ENCODE measurements at places on chromosomes 5 and 9. TPM values are rescaled to one million over a fixed set of nuclear protein-coding genes. Genes with fewer than 3 reads are reported as not detected.
A peak's percentile ranks its signal among the peaks of the same experiment; 100 is the strongest.

The RPL7A gene
- 3,985 TPM for total RNA-seq

The CHSY3 gene
- not detected for total RNA-seq

The PCDHGA8 gene
- total RNA-seq, result not detected

The HTR1A gene
- total RNA-seq, result not detected

The PRLR gene
- total RNA-seq, result not detected

The PCDHGC4 gene
- not detected for total RNA-seq

The GZMA gene
- total RNA-seq, result 0.24 TPM

The CCNI2 gene
- total RNA-seq, result 1.4 TPM

The IRX1 gene
- total RNA-seq, result not detected

The SV2C gene
- total RNA-seq, result not detected

GRCh38 chr9:76904661-76905457, 1.1 kb downstream of the PRUNE2 start:
- DNase-seq, result no peak

DNA sequence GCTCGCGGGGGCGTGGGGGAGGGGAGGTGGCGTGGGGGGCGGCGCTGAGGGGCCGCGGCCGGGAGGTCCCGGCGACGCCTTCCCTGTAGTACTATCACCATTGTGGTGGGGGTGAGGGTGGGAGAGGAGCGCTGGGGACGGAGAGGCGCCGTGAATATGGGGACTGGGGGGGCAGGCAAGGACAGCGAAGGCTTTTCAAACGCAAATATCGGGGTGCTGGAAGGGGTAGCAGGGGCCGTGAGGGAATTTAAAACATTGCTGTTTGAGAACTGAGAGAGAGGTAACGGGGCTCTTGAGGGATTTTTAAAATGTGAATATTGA, 427 bp downstream of the RBM27 start:
- no peak for DNase-seq

DNA sequence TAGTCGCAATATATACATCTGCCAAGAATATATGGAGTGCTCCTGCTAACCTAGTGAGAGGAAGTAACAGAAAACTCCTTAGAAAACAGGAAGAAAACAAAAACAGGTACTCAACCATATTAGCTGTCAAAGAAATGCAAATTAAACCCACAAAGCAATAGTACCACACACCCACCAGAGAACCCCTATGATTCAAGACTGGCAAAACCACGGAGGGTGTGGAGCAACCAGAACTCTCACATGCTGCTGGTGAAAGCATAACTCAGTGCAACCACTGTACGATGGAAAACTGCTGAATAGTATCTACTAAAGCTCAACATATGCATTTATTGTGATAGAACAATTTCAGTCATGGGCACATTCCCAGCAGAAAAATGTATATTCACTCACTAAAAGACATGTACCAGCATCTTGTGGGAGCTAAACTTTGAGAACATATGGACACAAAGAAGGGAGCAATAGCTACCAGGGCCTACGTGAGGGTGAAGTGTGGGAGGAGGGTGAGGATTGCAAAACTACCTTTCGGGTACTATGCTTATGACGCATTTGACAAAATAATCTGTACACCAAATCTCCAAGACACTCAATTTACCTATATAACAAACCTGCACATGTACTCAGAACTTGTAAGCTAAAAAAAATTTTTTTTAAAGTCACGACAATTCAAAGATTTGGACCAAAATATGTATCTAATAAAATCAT, 34.0 kb downstream of the PTPN3 start:
- DNase-seq, result no peak

DNA sequence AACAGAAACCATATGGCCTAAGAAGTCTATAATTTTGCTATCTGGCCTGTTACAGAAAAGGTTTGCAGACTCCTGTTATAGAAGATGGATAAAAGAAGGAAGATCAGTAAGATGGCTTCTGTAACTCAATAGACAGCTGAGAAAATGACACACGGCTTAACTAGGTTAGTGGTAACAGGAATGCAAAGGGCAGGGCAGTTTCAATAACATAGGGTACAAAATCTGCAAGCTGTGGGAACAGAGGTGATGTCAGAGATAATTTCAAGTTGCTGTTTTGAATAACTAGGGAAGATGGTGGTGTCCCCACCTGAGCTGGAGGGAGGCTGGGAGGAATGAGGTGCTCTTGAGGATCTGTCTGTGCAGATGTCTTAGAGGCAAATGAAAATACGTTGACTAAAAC, 106.5 kb downstream of the GLIS3 start:
- DNase-seq, result no peak

GRCh38 chr5:112388074-112388473, 31.0 kb downstream of the EPB41L4A start:
- DNase-seq, result no peak

GRCh38 chr9:113963017-113963620, 87.0 kb downstream of the ZNF618 start:
- peak; percentile 63 for DNase-seq

DNA sequence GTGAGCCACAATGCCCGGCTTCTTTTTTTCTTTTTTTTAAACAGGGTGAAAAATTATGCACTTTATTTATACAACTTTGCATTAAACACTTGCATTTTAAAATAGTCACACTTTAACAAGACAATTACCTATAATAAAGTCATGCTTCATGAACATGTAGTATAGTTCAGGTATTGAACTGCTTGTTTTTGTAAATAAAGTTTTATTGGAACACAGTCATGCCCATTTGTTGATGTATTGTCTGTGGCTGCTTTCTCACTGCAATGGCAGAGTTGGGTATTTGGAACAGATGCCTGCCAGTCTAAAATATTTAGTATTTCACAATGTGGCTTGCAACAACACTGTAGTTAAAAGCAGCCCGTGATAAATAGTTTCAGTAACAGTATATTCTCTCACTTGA, 32.8 kb upstream of the CCL21 start:
- no peak for DNase-seq

DNA sequence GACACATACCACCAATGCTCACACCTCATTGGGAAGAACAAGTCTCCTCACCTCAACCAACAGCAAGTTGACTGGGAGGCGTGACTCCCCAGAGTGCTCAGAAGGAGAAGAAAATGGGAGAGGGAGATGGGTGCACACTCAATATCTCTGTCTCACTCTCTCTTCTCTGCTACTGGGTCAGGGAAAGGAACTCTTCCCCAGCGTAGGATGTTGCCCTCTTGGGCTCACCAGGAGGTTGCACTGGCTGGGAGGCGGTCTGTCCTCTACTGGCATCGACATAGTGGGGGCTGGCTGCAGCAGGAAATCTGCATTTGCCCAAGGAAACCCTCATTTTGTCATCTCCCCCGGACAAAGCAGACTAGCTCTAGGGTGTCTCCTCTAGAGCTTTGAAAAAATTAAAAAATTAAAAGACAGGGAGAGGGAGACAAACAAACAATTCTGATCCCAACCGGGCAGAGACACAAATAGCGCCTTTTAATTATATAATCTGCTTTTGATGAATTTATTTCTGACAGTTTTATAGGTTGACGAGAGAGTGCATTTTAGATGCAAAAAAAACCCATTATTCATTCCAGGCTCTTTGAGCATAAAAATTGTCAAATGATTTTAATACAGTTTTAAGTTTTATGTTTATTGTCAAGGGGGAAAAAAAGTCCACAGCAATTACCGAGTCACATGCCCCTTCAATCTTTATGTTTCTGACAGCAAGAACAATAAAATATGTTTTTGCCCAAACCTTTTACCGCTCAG, 179.3 kb upstream of the MVB12B start:
- no peak for DNase-seq

DNA sequence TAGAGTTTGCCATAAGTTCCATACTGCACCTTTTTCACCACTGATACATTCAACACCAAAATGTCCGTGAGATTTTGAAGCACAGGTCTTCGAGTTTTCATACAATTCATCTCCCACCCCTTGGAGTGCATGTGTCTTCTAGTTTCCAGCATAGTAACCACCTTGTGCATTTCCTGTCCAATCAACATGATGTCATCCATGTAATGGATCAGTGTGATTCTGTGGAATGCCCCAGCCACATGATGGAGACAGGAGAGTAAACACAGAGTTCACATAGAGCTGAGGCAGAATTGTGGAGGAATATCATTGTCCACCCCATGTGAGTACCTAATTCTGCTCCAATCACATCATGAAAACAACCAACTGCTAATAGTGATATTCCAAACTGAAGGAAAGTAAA, 441.5 kb upstream of the CDH6 start:
- DNase-seq, result no peak

- DNase-seq, result no peak
Measured at GRCh38 chr5:148378670-148379069, 5.1 kb upstream of the FBXO38 start.

DNA sequence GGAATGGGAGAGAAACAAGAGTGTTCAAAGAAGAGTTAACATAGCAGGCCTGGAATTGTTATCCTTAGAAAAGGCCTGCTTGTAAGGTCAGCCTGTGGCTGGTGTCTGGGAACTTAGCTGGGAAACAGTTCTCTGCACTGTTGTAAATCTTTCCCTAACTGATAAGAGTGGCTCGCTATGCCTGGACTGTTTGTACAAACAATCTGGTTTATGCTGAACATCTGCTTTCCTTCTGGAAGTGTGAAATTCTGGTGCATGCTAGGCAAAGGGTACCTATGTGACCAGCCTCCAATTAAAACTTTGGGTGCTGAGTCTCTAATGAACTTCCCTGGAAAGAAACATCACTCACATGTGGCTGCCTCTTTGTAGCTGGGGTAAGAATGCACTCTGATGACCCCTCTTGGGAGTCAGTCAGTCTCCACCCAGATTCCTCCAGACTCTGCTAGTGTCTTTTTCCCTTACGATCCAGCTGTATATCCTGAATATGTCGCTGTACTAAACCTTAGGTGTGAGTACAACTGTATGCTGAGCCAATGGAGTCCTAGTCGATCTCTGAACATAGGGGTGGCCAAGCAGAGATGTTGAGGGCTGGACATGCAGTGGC, 16.5 kb downstream of the SPARC start:
- DNase-seq, result no peak

DNA sequence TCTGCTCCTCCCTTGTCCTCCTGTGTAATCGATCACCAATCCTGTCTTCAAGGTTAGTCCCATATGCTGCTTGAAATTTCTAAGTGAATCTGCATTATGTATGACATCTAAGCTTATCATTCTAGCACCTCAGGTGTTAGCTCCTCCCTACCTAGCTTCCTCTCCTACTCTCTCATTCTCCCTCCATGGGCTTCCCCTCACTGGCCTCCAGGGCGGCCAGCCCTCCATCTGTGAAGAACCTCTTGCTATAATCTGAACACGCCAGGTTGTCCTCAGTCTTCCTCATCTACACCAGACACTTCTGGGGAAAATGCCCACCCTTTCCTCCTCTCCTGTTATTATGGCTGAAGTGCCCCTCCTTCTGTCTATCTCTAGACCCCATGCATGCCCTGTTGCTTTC, 599.3 kb upstream of the KLF4 start:
- DNase-seq, result no peak

- DNase-seq, result no peak
Measured at GRCh38 chr9:2876726-2877125, 32.8 kb upstream of the PUM3 start.

DNA sequence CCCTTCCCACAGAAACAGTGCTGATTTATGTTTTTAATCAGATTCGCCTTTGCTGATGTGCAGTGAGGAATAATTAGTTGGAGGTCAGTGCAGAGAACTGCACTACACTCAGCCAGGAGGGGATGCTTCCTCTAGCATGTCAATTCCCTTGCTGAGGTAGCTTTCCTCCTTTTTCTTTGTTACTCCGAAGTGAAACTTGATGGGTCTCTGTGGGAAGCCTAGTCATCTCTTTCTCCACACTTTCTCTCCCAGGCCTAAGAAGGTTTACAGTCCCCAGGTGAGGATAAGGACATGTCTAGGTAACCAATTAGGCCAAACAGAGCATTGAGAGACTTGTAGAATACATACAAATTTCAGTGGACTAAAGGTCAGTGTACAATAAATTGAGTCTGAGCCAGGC, 461.8 kb downstream of the KIF4B start:
- no peak for DNase-seq

DNA sequence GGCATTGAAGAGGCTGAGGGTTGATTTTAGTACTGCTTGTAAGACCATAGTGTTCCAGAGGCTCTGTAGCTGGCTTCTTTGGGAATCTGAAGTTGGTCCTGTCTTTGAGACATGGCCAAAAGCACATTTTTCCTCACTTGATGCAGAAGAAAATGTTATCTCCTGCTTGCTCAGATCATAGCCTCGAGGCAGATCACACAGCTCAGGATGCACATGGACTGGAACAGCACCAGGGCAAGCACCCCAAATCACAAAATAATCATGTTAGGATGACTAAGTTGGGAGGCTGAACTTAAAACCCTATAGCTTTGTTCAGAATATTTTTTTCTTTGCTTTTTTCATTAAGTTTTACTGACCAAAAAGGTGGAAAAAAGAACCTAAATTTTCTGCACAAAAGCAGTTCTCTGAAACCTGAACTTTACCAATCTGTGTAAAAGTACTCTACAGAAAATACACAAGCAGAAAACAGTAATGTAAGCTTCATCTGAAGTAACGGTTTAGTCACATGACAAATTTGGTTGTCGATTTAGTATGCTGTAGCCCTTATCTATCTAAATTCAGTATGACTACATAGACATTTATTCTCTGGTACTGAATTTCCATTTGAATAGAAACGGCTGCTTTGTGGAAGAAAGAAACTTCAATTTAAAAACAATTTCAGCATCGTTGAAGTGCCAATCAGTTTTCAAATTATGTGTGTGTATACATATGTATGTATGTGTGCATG, 3.4 kb downstream of the KLHL9 start:
- DNase-seq, result no peak

DNA sequence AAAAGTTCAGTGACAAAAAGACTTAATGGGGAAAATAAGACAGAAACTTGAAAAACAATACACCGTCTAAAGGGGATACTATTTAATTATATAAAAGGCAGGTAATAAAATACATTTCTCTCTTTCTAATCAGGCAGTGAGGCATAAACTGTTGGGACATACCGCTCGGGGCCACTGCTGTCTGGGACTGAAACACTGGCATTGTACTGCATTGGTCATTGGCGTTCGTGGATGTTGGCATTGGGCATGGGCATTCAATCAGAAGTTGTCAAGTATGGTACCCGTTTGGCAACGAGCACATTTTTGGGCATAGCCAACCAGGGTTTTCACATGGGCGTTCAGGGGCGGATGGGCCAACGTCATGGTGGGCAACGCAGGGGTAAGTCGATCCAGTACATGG, 4.7 kb downstream of the HNRNPK start:
- no peak for DNase-seq

DNA sequence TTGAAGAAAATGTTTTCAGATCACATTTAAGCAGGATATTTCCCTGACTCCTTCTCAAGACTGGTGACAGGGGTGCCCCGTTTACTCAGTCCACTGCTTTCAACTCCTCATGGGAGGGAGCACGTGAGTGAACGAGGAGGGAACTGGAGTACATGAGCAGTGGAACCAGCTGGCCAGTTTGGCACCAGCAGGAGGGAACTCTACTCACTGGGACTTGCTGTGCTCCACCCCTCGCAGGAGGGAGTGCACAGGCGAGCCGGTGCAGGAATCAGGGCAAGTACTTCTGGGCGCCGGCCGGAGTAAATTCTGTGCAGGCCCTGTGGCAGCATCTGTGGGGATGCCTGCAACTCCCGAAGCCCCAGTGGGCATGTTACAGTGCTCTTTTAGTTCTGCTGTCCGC, 1941.1 kb upstream of the C9orf72 start:
- no peak for DNase-seq
